Activated T-helper 1 cell treated with anti-CD3 and anti-CD28 coated beads, Interleukin-2, amount 50 U/mL, for 16 hours (primary cell): ENCODE measurements at places on chromosomes 3 and 15.

DNA sequence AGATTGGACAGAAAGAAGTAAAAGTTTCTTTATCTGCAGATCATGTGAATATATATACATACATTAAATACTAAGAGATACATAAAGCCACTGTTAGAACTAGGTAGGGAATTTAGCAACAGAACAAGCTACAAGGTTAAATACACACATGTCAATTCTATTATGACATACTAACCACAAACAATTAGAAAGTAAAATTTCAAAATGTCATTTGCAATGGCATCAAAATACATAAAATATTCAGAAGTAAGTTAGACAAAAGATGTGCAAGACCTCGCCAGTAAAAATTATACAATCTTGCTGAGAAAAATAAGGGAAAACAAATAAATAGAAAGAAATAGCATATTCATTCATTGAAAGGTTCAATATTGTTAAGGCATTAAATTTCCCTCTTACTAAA is 200.0 kb upstream of the HES1 start:
- DNase-seq, result no peak

DNA sequence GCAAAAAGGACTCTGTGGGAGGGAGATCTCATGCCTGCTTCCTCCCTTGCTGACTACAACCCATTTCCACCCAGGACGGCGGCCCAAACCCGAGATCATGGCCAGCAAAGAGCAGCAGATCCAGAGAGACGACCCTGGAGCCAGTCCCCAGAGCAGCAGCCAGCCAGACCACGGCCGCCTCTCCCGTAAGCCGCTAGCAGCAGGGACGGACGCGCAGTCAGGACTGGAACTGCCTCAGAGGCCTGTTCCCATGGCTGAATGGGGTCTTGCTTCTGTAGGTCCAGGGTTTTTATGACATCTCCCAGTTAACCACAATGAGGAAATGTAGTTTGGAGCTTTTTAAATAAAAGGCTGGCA is 67.2 kb downstream of the BOC start:
- no peak for DNase-seq

- no peak for DNase-seq
Observed at GRCh38 chr15:64070965-64071851, 22.4 kb downstream of the CIAO2A start.

- DNase-seq, result no peak
Observed at GRCh38 chr15:80015156-80015555, 44.2 kb upstream of the BCL2A1 start.

DNA sequence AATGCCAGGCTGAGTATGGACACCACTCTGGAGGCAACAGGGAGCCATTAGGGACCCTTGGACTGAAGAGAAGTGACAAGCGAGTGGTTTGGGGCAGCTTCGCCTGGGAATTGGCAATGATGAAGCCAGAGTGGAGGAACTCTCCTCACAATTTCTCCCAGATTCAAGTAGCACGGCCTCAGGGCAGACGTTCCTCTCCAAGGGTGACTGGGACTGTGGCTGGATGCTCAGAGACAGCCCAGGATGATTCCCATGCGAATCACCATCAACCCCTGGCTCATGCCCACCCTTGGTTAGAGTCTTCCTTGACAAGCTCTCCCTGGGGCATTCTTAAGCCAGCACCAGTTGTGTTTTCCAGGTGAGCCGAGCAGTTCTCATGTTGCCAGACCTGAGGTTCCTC is 16.3 kb upstream of the DOCK3 start:
- no peak for DNase-seq

DNA sequence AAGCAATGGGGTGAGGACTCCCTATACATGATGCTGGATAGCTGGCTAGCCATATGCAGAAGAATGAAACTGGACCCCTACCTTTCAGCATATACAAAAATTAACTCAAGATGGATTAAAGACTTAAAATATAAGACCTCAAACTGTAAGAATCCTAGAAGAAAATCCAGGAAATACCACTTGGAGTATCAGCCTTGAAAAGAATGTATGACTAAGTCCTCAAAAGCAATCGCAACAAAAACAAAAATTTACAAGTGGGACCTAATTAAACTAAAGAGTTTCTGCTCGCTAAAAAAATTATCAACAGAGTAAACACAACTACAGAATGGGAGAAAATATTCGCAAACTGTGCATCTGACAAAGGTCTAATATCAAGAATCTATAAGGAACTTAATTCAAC is 94.3 kb downstream of the XRN1 start:
- no peak for DNase-seq

DNA sequence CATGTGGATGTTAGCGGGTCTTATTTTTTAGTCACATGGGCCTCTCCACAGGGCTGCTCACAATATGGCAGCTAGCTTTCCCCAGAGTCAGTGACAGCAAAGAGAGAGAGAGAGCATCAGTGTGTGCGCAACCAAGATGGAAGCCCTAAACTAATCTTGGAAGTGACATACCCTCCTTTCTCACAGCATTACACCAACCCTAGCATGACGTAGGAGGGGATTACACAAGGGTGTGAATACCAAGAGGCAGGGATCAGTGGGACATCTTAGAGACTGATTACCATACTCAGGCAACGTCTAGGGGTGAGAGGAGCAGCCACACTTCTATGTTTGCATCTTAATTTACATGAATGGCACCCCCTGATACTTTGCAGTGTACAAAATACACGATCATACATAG is 3.5 kb upstream of the UBE2E2 start:
- DNase-seq, result no peak

DNA sequence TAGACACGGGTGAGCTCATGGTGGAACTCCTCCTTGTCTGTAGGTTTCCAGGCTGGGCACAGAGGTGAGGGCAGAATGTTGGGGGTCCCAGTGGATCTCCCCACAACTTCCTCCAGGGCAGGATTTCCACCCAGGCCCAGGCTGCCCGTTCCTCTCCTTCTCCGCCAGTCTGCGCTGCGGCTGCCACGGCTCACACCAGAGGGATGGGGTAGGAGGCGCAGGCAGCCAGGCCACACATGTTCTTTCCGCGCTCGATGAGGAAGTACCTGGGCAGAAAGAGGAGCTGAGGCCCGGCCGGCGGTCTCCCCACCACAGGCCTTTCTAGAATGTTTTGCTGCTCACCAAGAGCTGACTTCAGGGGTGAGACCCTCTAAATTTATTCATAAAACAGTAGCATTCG is 22.9 kb downstream of the CTSH start:
- DNase-seq, result no peak

GRCh38 chr3:55879901-55880331 is 392.8 kb upstream of the WNT5A start:
- no peak for DNase-seq

GRCh38 chr3:32586356-32586755 is 15.7 kb upstream of the DYNC1LI1 start:
- no peak for DNase-seq

DNA sequence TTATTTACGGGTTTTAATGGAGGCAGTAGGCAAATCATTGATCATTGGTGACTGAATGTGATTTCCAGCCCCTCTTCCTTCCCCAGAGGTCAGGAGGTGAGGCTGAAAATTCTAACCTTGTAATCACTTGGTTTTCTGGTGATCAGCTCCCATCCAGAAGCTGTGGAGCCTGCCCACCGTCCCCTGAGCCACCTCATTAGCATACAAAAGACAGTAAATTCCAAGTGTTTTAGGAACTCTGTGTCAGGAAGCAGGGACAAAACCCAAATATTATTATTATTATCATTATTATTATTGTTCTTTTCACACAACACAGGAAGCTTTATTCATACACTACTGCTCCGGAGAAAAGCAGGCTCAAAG is 18.2 kb downstream of the FOXB1 start:
- DNase-seq, result no peak

DNA sequence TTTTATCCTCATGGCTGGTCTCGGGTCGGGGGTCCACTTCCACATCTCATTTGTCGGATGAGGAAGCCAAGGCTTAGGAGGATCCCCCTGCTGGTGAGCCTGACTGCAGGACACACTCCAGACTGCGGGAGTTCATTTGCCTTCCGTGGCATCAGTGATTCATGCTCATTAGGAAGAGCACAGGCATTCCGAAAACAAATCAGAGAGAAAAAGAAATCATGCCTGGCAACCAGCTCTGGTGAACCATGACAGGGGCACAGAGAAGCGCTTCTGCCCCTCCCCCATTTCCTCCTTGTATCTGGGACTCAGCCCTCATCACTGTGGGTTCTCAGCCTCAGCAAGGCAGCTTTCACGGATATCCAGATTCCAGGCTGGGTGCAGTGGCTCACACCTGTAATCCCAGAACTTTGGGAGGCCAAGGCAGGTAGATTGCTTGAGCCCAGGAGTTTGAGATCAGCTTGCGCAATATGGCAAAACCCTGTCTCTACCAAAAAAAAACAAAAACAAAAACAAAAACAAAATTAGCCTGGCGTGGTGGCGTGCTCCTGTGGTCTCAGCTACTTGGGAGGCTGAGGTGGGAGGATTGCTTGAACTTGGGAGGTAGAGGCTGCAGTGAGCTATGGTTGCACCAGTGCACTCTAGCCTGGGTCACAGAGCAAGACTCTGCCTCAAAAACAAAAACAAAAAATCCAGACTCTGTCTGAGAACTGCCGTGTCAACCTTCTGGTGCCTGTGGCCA is 28.4 kb downstream of the IRAK2 start:
- DNase-seq, result peak; percentile 21

- no peak for DNase-seq
Observed at GRCh38 chr15:99542828-99543227, 23.0 kb upstream of the MEF2A start.

DNA sequence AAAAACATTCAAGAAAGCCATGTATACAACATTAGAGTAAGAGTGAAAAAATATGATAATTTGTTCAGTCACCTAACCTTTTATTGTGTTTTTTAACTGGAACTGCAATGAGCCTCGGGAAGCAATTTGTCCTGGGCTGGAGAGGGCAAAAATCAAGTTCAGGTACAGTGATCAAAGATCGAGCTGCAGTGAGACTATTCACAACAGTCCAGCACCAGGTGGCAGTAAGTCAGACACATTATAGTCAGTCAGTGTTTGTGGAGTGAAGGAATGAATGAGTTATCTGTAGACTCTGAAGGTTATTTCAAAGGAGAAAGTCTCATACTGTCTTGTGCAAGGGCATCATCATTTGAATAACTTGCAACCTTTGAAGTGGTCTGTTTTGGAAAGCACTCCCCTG is 116.6 kb downstream of the CHDH start:
- DNase-seq, result no peak

- DNase-seq, result no peak
Observed at GRCh38 chr3:19945969-19946831, 697 bp upstream of the RAB5A start.

DNA sequence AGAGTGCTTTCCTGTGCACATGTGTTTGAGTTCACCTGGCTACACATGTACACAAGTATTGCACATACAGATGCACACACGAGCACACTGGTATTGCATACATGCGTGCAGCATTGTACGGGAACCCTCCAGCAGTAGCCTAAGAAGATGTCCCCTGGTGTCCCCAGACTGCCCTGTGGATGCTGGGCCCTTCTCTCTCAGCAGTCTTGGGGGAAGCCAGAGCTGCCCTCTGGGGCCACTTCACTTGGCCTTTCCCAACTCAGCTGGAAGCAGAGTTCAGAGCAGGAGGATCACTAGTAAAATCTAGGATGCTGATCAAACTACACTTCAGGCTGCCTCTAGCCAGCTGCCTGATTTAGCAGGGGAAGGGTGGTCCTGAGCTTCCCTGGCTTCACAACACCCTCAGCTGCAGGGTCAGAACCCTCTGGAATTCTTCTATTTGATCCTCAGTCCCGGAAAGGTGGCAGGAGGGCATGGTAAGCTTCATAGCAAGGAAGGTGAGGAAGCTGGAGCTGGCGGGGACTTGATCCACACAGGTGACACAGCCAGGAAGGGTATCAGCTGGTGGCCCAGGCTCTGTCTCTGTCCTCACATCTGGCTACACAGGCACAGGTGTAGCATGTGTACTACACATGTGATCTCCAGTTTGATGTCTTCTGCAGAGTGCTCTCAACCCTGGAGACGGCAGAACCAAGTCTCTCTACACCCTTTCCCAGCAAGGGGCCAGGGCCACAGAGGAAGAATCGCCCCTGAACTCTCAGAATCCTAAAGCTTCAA is 36.5 kb downstream of the KLF15 start:
- no peak for DNase-seq

- no peak for DNase-seq
Observed at GRCh38 chr15:73856458-73857192, 16.7 kb upstream of the TBC1D21 start.

- no peak for DNase-seq
Observed at GRCh38 chr15:70531576-70531975, 231.8 kb downstream of the UACA start.

GRCh38 chr15:86063356-86064095 is 16.1 kb upstream of the AGBL1 start:
- no peak for DNase-seq

DNA sequence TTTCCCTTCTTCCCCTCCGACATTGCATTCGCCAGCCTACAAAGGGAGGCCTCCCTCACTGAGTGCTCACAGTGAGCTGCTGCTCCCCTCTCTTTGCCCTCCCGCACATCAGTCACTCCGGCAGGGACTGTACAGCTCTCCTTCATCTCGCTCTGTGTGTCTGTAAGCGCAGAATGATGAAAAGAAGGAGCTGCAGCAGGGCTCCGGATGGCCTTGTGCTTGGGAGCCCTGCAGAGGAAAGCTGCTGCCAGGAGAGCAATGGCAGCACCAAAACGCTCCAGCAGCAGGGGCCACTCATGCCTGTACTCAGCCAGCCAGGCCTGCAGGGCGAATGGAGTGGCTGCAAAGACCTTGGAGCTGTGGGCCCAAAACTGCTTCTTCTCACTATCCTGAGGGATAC is 107.0 kb upstream of the NSMCE3 start:
- DNase-seq, result no peak
